ENCODE measurements at places on chromosomes 2 and 18. TPM values are rescaled to one million over a fixed set of nuclear protein-coding genes. Genes with fewer than 3 reads are reported as not detected.

Gene CFC1
- total RNA-seq = not detected

Gene PASK
- 2.1 TPM for total RNA-seq

Gene GPD2
- total RNA-seq = 86.5 TPM

Gene TNS1
- total RNA-seq = not detected

Gene TMEM247
- not detected for total RNA-seq

Gene ERBB4
- total RNA-seq = 0.32 TPM

Gene TPO
- total RNA-seq = 0.12 TPM

Gene ADCYAP1
- 0.57 TPM for total RNA-seq

Gene RUFY4
- total RNA-seq = not detected

Gene AQP12A
- not detected for total RNA-seq

GRCh38 chr2:25726522-25726921 is 53.1 kb upstream of the DTNB start:
- DNase-seq = no peak

DNA sequence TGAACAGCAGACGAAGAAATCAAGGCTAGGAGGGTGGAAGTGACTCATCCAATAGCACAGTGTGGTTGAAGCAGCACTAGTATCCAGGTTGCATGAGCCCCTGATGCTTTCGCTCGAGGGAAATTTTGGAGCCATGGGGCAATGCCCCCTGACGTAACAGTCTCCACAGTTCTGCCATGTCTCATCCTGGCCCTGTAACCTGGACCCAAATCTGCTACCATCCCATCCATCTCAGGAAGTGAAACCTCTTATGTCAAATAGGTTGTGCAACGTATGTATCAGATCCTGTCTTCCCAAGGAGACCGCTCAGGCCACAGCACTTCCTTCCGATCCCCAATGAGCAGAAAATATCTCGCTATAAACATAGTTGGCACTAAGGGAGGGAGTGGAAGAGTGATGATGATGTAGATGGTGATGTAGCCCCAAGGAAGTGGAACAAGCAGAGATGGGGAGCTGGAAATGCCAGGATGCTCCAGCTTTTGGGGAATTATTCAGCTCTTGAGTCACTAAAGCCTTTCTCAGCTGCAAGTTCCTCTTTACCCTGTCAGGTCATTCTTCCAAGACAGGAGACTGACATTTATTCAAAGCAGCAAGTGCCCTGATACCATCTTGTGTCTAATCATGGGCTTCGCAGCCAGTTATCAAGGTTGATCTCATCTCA is 3.0 kb upstream of the IL1B start:
- no peak for DNase-seq

GRCh38 chr2:145807554-145807953 is 1287.6 kb upstream of the ZEB2 start:
- DNase-seq = no peak

DNA sequence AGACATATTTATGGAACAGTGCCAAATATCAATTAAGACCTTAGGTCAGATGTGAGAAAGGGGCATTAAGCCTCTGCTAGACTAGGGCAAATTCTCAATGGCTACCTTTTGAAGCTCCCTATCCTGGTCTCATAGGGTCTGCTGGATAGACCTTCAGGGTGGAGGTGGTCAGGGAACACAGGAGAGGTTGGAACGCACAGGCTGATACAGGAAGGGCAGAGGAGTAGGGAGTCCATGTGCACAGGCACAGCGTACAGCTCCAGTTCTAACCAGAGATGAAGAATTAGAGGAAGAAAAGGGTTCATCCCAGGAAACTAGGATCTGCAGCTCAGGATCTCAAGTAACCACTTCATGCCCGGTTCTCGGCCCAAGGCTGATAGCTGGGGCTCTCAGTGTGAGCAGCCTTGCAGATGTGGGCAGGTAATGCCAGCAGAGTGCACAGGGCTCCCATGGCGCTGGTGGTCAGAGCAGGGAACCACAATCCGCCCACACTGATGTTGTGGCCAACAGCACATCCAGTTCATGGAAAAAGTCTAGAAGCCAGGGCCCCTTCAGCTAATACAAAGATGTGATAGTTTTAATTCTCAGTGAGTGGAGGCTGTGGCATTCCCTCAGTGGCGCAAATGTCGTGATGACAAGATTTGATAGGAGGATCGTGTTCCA is 3.4 kb upstream of the EVA1A start:
- no peak for DNase-seq

DNA sequence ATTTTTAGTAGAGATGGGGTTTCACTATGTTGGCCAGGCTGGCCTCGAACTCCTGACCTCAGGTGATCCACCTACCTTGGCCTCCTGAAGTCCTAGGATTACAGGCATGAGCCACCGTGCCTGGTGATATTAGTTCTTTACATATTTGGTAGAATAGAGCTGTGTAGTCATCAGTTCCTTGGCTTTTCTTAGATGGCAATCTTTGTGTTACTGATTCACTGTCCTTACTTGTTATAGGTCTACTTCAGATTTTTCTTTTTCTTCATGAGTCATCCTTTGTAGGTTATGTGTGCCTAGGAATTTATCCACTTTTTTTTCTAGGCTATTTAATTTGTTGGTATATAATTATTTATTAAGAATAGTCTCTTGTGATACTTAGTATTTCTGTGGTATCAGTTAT is 30.3 kb upstream of the ZSWIM2 start:
- DNase-seq = no peak

GRCh38 chr18:48929941-48930713 is 20.6 kb downstream of the SMAD7 start:
- DNase-seq = no peak

GRCh38 chr2:187527262-187527661 is 27.0 kb downstream of the TFPI start:
- peak; percentile 74 for DNase-seq

DNA sequence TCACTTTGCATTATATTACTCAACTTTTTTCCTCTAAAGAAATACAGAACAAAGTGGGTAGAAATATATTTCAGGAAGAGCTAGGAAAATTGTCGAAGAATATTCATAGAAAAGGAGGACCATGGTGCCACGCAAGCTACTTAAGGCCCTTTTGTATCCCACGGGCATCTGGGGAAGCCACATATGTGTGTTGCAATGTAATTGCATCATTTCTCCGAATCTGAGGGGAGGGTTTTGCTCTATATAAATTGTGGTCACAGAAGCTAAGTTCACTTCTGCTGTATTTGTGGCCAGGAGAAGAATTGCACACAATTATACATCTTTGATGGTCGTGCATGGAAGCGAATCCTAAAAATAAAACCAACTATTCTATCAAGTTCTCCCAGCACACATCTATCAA is 360.3 kb downstream of the IRS1 start:
- DNase-seq = no peak

DNA sequence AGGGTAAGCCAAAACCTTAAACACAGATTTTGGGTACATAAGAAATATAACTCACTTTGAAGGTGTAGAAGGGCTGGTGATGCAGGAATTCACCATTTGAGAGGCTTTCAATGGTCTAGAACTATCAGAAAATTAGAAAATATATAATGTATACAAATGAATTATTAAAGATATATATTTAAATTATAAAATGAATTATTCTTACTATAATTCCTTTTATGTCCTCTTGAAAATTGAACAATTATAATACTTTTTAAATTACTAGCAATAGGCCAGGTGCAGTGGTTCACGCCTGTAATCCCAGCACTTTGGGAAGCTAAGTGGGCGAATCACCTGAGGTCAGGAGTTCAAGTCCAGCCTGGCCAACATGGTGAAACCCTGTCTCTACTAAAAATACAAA is 60.7 kb downstream of the VIL1 start:
- no peak for DNase-seq

DNA sequence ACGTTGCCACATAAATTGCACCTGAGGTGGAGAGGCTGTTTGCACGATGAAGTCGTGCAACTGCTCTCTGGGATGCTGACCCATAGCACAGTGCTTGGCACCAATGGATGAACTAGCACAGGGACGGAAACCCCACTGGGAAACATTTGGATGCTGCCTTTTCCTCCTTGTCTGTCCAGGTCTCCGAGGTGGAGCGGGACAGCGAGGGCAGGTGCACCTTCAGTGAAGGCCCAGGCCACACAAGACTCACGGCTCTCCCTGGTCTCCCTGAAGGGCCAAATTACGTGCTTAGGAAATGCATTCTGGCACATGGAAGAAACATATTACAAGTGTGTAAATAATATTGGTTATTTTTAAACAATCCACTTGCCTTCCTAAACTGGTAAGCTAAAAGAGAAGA is 70.3 kb downstream of the TPO start:
- no peak for DNase-seq

- no peak for DNase-seq
Measured at GRCh38 chr2:207743514-207743913, 26.2 kb downstream of the FZD5 start.

- no peak for DNase-seq
Measured at GRCh38 chr18:23526501-23527063, 23.3 kb downstream of the RMC1 start.

- no peak for DNase-seq
Measured at GRCh38 chr18:35477497-35477896, 20.3 kb downstream of the INO80C start.

GRCh38 chr18:50850307-50851065 is 28.4 kb upstream of the ME2 start:
- no peak for DNase-seq

Data from NCI-H460 (cell line).